Hematopoietic multipotent progenitor cell treated with erythropoietin and hydrocortisone succinate and interleukin-3 and kit ligand, for 4 days (in vitro differentiated cells): ENCODE measurements at places on chromosomes 1 and 21.
A peak's percentile ranks its signal among the peaks of the same experiment; 100 is the strongest.

GRCh38 chr1:241531195-241532161, 700 bp upstream of the KMO start:
- DNase-seq, result peak; percentile 94

DNA sequence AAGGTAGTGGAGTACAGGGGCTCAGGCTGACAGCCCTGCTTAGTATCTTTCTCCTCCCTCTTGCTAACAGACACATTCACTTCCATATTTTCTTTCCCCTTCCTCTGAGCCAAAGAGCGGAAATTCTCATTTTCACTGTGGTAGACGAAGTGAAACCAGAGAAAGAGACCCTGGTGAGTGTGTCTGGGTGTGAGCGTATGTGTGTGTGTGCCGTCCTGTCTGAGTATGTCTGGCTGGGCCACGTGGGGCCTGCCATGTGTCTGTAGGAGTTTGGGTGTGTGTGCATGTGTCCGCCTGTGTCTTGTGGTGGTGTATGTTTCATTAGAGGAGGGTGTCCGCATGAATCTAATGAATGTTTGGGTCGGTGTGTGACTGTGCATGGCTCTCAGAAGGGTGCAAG, 1.7 kb downstream of the COL8A2 start:
- peak; percentile 44 for DNase-seq

GRCh38 chr1:3905953-3906671, 6.0 kb upstream of the C1orf174 start:
- peak; percentile 48 for DNase-seq

DNA sequence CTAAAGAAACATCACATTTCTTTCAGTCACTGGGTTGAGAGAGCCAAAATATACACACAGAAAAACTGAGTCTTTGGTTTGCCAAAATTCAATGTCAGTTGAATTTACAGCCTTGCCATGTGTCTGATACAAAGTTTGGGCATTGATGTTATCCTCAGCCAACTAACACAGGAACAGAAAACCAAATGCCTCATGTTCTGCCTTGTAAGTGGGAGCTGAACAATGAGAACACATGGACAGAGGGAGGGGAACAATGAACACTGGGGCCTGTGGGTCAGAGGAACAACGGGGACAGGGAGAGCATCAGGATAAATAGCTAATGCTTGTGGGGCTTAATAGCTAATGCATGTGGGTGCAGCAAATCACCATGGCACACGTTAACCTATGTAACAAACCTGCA, 39.6 kb upstream of the C21orf91 start:
- DNase-seq, result no peak

- no peak for DNase-seq
Observed at GRCh38 chr1:169574336-169574735, 11.9 kb downstream of the F5 start.

GRCh38 chr1:21175324-21175669, 1.4 kb downstream of the EIF4G3 start:
- DNase-seq, result peak; percentile 87

DNA sequence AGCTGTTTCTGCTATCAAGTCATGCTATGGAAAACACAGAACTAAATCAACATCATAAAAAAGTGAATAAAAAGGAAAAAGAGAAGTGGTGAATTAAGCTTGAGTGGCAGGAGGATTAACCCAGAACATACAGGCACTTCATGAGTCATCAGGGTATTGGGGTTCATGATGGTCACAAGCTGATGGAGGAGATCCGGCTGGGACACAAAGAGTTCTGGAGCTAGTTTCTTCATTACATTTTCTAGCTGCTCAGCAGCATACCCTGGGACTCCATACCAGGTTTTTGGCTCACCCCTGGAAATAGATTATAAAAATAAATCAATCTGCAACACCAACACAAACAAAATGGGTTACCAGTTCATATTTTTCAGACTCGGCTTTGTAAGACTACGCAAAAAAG, 42.5 kb upstream of the SYT2 start:
- peak; percentile 24 for DNase-seq

GRCh38 chr1:92923664-92924063, 37.6 kb downstream of the DIPK1A start:
- DNase-seq, result no peak

DNA sequence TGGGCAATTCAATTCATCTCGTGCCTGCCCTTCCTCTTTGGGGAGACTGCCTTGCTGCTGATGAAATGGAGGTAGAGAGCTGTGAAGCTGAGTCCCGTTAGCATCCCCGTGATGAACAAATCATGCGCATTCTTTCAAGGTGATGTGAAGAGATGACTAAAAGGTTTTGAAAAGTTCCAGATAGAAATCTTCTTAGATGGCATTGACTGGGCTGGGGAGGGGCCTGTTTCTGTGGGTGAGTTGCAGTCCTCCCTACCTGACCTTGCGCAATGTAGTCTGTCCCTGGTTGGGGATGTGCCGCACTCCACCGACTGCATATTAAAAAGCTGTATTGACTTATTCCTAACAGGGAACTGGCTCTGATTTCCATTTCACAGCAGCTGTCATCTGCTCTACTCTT, 49.6 kb downstream of the ST6GALNAC3 start:
- no peak for DNase-seq

GRCh38 chr1:59199719-59200376, 97.0 kb upstream of the FGGY start:
- DNase-seq, result no peak
